Posterior vena cava (tissue), 2 donors: ENCODE measurements at places on chromosomes 1 and 21. TPM values are rescaled to one million over a fixed set of nuclear protein-coding genes. Genes with fewer than 3 reads are reported as not detected.

ASH1L gene
- 66.7 TPM for total RNA-seq

DCST1 gene
- not detected for total RNA-seq

KTI12 gene
- 5.7 TPM for total RNA-seq

ZNF670 gene
- 3.3 TPM for total RNA-seq

GRCh38 chr1:160637065-160637464 lies 9.8 kb downstream of the SLAMF1 start:
- no peak for DNase-seq

- DNase-seq = peak; percentile 20
Observed at GRCh38 chr1:202280595-202280994, 61.1 kb downstream of the UBE2T start.

DNA sequence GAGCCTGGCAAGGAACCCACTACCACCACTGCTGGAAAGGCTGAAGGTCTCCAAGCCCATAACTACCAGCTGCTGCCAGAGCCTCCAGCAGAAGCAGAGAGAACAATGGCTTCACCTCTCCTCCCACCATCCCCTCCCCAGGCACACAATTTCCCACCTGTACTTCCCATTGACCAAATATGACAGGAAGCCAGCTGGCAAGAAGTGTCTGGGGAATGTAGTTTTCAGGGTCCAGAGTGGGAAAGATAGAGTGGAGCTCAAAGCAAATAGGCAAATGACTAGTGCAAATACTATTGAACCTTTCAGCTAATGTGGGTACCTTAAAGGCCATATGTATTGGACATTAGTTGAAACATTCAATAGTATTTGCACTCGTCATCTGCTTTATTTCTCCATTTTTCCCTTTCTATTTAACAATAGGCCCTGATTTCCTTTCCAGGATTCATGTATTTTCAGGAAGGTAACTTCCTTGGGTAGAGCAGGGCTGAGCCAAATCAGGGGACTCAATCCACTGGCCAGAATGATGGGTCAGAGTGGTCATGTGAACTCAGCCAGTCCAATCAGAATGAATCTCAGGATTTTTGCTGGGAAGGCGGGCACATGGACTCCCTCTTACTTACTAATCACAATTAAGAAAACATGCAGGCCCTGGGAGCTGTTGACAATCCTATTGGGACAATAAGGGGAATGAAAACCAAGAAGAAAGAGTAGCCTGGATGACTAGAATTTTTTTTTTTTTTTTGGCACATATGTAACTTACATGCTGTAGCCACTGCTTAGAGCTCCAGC lies 12.1 kb upstream of the NFYC start:
- DNase-seq = no peak

- DNase-seq = no peak
Observed at GRCh38 chr21:16841975-16842695, 670.7 kb upstream of the CXADR start.
